ENCODE measurements at places on chromosomes 6 and 20.

DNA sequence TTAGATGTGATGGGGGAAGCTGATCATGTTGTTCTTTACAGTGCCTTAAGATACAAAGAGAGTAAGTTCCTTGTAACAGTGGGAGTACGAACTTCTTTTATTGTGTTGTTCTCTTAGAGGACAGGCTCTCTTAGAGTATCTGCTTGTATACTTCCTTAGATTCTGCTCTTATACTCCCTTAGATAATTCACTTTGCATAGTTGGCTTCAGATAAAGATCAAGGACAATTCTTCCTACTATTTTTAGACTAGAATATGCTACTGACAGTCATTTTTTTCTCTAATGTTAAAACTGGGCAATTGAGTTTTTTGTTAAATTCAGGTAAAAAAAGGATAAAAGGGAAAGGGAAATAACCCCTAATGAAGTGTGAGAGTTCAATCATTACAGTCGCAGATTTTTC, 138.7 kb downstream of the MYB start:
- no peak for DNase-seq

DNA sequence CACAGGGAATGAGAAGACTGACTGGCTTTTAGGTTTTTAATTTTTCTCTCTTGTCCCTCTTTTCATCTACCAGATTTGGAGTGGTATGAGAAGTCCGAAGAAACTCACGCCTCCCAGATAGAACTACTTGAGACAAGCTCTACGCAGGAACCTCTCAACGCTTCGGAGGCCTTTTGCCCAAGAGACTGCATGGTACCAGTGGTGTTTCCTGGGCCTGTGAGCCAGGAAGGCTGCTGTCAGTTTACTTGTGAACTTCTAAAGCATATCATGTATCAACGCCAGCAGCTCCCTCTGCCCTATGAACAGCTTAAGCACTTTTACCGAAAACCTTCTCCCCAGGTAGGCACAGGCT, 644 bp downstream of the MAD2L1BP start:
- DNase-seq = no peak

GRCh38 chr6:16993396-16993795, 108.5 kb upstream of the STMND1 start:
- DNase-seq = no peak

GRCh38 chr6:136312975-136313374, 23.3 kb upstream of the BCLAF1 start:
- no peak for DNase-seq

- no peak for DNase-seq
These were observed 17.3 kb downstream of the STX7 start for GRCh38 chr6:132495604-132496079.

DNA sequence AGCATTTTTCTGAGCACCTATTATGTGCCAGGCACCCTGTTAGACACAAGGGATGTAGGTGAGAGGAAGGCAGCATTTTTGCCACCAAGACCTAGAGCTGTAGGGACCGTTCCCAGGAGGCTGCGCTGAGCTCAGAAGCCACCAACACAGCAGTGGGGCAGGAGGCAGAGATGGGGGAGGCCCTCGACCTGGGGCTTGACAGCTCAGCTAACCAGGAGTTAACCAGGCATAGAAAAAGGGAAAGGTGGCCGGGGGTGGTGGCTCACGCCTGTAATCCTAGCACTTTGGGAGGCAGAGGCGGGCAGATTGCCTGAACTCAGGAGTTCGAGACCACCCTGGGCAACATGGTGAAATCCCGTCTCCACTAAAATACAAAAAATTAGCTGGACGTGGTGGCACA, 29.5 kb downstream of the KIF25 start:
- DNase-seq = no peak

- DNase-seq = no peak
These were observed 9.6 kb upstream of the KCNQ2 start for GRCh38 chr20:63482021-63482587.

GRCh38 chr20:11651138-11651537, 266.6 kb upstream of the BTBD3 start:
- no peak for DNase-seq

GRCh38 chr20:36272547-36273220, 33.5 kb upstream of the DLGAP4 start:
- no peak for DNase-seq

DNA sequence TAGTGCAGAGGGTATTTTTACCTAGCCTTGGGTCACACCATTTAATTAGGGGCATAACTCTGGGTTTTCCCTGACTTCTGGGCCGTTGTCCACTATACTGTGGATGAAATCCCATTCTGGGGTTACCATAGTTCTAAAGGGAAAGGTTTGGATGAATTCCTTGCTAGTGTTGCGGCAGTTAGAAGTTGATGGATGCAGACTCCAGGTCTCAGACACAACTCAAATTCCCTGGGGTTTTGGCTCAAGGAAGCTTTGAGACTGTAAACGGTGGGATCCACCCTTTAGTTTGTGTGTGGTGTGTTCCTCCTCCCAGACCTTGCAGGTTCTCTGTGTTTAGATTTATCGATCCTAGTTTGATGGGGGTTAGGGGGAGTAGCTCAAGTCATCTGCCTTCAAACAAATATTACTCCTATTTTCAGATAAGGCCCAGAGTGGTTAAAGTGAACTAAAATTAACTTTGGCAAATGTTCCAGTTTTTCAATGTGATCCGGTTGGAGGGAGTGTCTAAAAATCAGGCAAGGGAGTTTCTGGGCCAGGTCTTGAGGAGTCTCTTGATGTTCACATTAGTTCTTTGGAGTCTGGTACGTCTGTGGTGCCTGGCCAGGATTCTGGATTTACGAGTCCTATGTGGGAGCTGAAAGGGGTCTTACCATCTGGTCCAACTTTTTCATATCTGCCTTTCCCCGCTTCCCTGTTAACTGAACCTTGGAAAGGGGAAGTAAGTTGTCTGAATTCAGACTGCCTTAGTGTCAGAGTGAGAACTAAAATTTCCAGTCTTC, 1.5 kb downstream of the RALY start:
- DNase-seq = no peak

DNA sequence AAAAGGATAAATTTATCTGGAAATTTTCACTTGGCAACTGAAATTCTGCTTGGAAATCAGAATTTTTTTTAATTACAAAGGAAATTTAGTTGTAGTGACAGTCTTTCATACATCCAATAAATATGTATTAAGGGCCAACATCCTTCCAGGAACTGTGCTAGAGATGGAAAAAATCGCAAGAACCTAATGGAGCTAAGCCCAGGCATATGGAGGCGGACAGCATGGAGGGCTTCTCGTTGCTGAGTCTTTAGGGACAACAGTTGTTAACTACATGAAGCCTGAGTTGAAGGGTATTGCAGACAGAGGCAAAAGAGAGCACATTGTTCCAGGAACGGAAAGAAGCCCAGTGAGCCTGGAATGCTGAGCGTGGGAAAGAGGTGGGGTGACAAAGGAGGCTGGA, 208.9 kb downstream of the IBTK start:
- no peak for DNase-seq

DNA sequence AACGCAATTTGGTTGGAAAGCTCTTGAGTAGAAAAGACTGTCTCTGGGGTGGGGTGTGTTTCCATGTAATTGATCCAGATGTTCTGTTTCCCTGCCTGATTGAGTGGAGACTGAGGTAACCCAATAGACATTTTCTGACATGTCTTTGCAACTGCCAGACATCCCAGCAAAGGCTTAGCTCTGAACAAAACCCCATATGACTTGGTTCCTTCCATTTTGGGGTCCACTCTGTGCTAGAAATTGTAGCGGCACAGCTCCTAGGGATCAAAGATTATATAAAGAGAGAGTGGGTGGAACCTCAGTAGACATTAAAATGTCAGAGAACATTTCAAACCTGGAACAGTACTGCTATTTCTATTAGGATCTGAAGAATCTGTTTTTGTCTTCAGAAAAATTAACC, 189.3 kb downstream of the EDN1 start:
- no peak for DNase-seq

- DNase-seq = no peak
These were observed 192.2 kb upstream of the EXOC2 start for GRCh38 chr6:885051-885590.

GRCh38 chr6:77245026-77245425, 218.3 kb downstream of the HTR1B start:
- DNase-seq = no peak

DNA sequence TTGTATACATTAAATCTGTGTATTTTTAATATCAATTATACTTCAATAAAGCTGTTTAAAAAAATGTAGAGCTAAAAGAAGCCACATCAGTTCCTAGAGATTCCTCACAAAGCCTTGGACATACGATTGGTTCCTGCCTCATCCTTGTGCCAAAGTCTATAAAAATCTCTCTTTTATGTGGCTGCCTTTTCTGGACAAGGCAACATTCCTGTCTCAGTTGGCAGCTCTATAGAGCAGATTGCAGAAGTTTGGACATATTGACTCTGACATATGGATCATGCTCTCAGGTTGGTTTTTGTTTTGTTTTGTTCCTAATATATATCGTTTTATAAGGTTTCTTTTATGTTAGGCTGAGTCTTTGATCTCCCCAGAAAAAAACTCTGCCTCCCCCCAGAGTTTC, 148.9 kb downstream of the MAFB start:
- DNase-seq = no peak

- DNase-seq = no peak
These were observed 123.0 kb upstream of the ENPP5 start for GRCh38 chr6:46293641-46294316.

DNA sequence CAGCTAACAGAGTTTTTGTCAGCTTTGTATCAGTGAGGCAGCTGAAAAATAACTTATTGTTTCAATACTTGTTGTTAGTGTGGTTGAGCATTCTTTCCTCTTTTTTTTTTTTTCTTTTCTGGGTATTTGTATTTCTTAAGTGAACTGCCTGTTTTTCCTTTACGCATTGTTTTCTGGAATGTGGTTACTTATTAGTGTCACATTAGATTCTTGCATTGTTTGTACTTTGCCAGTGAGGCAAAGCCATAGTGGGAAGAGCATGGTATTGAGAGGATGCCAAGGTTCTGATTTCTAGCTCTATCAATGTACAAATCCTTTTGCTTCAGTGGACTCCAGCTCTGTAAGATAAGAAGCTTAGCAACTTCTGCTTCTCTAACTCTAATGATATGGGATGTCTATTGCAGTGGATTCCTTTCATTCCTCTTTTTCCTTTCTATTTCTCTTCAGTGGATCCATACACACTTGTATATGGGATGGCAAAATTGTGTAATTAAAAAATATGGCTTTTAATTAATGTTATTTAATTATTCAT, 3.9 kb downstream of the CDKAL1 start:
- DNase-seq = no peak

- no peak for DNase-seq
These were observed 16.1 kb downstream of the GHRH start for GRCh38 chr20:37245216-37246150.

DNA sequence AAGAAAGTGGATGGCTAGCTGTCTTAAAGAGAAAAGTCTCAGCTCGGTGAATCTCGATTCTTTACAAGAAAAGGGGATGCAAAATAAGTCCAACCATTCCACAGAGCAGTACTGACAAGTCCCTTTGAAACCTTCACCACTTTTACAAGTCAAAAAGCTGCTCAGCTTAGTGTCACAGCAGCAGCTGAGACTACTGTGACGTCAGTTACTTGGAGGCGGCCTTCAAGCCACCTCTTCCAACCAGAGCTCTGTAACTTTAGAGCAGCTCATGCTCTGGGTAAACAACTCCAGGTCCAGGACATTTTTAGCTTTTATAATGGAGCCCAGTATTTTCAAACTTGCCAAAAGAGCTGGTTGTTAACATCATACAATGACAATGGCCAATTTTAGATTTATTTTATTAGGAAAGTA, at the start of gene KIAA0408:
KIAA0408 (minus strand) TSS at position 159 of the 411 bp plus-strand sequence. CDS start 5,408 bp downstream, outside the sequence.
- DNase-seq = no peak

GRCh38 chr20:21874921-21875320, 169.5 kb downstream of the PAX1 start:
- DNase-seq = no peak

GRCh38 chr6:160167604-160168399, 46.2 kb downstream of the SLC22A1 start:
- DNase-seq = no peak

DNA sequence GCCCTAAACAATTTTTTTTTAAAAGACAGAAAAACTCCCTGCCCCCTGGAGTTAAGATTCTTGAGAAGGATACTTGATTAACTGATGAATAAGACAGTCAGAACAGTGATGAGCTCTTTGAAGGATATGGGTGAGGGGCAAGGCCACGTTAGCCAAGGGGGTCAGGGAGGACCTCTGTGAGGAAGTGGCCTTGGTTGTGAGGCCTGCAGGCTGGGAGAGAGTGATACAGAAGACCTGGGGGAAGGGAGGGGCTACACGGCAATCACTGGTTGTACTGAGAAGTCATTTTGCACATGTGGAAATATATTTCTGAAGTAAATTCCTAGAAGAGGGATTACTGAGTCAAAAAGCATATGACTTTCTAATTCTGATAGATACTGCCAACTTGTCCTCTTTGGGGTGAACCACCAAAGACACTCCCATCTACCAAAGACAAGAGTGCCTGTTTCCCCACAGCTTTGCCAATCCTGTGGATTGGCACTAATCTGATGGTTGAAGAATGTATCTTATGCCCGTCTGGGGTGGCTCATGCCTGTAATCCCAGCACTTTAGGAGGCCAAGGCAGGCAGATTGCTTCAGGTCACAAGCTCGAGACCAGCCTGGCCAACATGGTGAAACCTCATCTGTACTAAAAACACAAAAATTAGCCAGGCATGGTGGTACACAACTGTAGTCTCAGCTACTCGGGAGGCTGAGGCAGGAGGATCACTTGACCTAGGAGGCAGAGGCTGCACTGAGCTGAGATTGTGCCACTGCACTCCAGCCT, 22.3 kb upstream of the BCAS4 start:
- no peak for DNase-seq

DNA sequence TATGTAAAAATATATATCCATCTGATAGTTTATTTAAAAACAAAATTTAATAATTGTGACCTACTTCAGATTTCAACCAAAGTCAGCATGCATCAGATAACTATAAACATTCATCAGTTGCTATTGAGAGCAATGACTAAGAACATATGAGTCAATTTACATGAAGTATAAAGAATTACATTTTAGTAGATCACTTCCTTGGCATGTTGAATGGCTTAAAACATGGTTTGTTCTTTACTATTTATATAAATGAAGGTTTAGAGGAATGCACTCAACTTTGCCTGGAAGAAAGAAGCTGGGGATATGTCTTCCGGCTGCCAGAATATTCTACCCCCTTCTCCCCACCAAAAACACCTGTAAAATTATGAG, 6.4 kb upstream of the FAM217A start:
- DNase-seq = no peak

DNA sequence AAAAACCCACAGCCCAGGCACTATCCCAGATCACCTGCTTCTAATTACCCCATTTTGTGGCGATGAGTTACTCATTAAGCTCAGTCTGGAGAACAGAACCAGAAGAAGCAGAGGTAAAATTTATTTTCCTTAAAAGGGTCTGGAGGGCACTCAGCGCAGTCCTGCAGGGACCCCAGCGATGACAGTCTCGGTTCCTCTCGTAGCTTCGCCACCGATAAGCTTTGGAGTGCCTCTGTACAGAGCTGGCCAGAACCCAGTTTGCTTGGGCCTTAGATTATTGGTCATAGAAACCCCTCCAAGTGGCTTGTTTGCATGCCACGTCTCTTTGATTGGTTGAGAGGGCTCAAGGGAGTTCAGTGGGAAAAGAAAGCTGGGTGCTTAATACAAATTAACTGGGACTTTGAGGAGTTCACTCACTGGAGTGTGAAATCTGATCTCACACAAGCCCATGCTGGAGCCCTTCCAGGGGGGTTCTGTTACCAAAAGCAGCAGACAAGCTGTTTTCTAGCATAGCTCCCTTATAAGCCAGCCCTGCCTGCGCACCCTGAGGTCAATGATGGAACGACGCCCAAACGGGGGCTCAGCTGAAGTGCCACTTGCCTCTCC, 158.5 kb upstream of the ARID1B start:
- DNase-seq = no peak

- DNase-seq = no peak
These were observed 144.0 kb downstream of the CDC5L start for GRCh38 chr6:44531442-44532015.

GRCh38 chr6:167445568-167445967, 120.7 kb downstream of the TTLL2 start:
- no peak for DNase-seq

All from stimulated activated CD8-positive, alpha-beta memory T cell treated with anti-CD3 and anti-CD28 coated beads, Interleukin-7, amount 100 ng/mL, for 4 hours (primary cell).